ENCODE measurements at places on chromosomes 5 and 9.

DNA sequence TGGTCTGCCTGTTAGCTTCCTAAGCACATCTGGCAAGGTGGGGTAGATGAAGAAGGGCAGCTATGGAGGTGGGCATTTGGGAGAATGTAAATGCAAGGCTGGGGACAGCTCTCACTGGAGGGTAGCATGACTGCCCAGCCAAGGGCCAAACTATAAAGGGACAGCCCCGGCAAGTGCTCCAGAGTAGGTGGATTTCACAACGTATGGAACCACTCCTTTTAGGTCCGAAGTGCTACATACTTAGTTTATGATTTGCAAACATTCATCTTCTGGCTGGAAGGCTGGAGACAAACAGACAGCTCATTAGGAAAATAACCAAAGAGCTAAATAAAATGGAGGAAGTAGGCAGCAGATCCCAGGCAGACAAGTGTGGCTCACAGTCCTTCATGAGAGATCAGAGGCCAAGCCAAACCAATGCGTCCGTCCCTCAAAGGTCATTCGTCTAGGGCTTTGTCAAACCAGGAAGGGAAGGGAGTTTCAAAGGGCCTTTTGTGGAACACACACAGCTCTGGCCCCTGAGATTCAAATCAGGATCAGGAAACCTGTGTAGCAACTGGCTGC, 42.5 kb upstream of the GLRX start:
- no peak for DNase-seq

DNA sequence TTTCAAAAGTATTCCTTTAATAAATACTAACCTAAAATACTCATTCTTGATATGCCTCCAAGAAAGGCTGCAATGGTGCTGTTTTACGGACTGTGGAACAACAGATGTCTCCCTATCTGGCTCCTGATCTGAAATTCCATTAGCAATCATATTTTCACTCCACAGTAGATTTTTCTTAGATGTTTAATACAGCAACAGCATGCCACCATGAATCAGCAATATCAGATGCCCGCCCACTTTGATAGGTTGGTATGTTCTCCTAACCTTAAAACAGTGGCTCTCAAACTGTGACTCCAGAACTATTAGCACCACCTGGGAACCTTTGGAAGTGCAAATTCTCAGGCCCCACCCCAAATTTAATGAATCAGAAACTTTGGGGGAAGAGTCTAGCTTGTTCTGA, 110.2 kb downstream of the MLLT3 start:
- no peak for DNase-seq

DNA sequence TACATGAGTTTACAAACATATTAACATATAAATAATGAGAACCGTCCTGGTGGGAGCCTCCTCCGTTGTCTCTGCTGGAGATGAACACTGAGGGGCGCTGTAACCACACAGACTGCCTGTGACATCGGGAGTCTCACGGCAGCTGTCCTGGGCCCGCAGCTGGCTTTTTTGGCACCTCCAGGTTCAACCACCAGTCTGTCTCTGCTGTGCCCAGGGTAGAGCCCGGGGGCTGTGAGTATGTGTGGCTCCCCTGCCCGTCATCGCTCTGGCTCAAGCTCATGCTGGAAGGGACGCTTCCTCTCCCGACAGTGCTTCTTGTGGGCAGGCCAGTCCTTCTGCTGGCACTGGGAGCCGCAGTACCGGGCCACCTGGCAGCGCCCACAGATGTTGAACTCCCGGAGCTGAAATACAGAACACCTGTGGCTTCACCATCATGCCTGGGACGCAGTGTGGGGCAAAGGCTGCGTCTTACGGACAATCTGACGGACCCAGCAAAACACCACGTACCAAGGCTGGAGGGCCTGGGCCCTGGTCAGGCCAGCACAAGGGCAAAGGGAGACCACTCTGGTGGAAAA, 3.6 kb upstream of the DPH7 start:
- DNase-seq: no peak

GRCh38 chr9:23120630-23121029, 674.0 kb downstream of the DMRTA1 start:
- no peak for DNase-seq

Data from germinal center (tissue), 1 donor.